ENCODE measurements at places on chromosomes 11 and 22.
A peak's percentile ranks its signal among the peaks of the same experiment; 100 is the strongest.

- DNase-seq = no peak
Measured at GRCh38 chr11:2318123-2318522, 16.3 kb downstream of the TSPAN32 start.

GRCh38 chr11:92251980-92252379, 27.4 kb downstream of the FAT3 start:
- no peak for DNase-seq

DNA sequence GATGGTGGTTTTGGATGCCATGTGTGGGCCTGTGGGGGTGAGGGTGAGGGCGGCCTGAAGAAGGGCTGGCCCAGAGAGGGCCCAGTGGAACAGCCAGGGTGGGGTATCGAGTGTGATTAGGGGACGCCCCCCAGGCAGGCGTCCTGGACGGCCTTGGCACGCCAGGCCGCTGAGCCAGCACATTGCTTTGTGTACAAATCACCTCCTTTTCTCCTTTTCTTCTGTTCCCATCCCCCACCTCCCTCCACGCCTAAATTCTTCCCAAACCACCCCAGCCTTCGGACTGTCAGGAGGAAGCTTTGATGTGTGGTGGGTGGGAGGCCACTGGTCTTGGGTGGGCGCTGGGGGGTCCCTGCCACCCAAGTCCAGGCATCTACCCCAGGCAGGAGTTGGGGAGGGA, 7.8 kb upstream of the CD248 start:
- no peak for DNase-seq

DNA sequence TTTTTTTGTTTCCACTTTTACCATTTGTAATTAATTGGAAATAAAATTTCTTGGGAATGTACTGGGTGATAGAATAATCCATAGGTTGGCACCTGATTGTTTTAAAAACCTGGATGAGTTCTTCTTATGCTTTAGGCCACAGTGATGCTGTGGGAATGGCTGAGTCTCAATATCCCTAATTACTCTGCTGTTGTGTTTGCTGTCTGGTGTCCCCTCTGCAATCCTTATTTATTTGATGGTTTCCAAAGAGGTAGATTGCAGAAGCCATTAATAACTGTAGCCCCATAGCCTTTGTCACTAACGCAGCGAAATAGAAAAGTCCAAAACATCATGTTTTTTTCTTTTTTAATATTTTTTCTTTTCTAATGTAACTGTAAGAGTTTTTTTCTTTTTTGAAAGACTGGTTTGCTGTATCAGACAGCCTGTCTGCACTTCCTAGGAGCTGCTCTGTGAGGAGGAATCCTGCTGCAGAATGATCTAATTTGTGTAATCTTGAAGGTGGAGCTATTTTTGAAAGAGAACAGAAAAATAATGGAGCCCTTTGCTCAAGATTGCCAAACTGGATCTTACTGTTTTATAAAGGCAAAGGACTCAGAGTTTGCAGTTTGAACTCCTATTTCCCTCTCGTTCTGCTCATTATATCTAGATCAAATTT, 14.9 kb downstream of the PACS1 start:
- no peak for DNase-seq

GRCh38 chr11:28874706-28875105, 766.5 kb downstream of the METTL15 start:
- no peak for DNase-seq

- DNase-seq = peak; percentile 31
Measured at GRCh38 chr22:50696799-50697561, 24.4 kb downstream of the SHANK3 start.

GRCh38 chr11:130817330-130817944, 98.8 kb downstream of the SNX19 start:
- DNase-seq = no peak

DNA sequence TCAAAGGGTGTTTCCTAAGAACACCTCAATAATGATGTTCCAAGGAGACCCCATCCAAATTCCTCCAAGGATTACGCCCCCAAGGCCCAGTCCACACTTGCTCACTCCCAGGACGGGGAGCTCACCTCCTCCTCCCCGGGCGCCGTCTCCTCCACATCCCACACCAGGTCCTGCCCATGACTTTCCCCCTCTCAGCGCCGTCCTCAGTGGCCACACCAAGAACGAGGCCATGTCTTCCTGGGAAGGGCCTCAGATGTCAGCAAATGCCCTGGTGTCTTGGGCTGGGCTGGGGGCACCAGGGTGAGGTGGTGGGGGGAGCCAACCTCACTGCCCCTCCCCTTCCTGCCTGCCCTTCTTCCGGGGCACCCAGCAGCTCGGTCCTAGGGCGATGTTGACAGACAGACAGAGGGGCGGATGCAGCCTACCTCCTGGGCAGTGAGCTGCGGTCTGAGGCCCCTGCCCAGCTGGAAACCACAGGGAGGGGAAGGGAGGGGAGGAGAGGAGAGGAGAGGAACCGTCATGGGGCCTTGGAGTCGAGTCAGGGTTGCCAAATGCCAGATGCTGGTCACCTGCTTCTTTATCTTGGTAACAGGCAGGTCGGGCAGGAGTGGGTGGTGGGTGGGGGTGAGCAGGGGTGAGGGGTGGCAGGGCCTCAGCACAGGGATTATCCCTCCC, at the start of the genes C11orf21 and TSPAN32:
Gene C11orf21 (minus strand): TSS at position 288 of the 675 bp plus-strand sequence. CDS start 110 bp downstream, at position 178.
Gene TSPAN32 (plus strand): TSS at position 383 of the 675 bp plus-strand sequence. CDS start 137 bp downstream, at position 520.
- DNase-seq = peak; percentile 21
